ENCODE measurements at places on chromosomes 2 and 18.

- DNase-seq, result no peak
Measured at GRCh38 chr2:70725505-70725904, 42.5 kb downstream of the ADD2 start.

GRCh38 chr18:273525-273924 is 5.7 kb upstream of the THOC1 start:
- DNase-seq, result no peak

GRCh38 chr2:189341077-189341476 is 100.2 kb upstream of the WDR75 start:
- no peak for DNase-seq

DNA sequence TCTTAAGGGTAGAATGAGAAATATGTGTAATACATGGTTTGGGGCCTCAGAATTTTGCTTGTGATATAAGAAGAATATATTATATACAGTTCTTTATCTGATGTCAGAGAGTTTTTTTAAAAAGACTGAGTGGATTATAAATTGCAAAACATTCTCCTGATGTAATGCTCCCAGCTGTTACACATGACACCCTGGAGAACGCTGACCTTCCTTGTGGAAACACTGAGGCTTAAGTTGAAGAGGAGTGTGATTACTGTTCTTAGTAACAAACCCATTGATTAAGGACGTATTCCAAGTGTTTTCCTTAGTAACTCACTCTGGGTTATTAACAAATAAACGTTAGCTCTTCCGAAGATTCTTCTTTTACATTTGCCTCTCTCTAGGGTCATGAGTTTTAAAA is 1069.3 kb upstream of the CNTNAP5 start:
- DNase-seq, result no peak
